ENCODE measurements at places on chromosomes 4 and X. TPM values are rescaled to one million over a fixed set of nuclear protein-coding genes. Genes with fewer than 3 reads are reported as not detected.

STPG2 gene
- total RNA-seq, result not detected

CXCL1 gene
- total RNA-seq, result 131 TPM

ZCCHC18 gene
- total RNA-seq, result not detected

ATP8A1 gene
- 0.16 TPM for total RNA-seq

GLRB gene
- 1.0 TPM for total RNA-seq

F8A3 gene
- 1.1 TPM for total RNA-seq

MAGEB2 gene
- total RNA-seq, result not detected

UGT2A1 gene
- not detected for total RNA-seq

SGCB gene
- 18.1 TPM for total RNA-seq

PHOX2B gene
- not detected for total RNA-seq

UGT2B17 gene
- total RNA-seq, result not detected

PRDM8 gene
- 11.0 TPM for total RNA-seq

CLDN34 gene
- not detected for total RNA-seq

F9 gene
- not detected for total RNA-seq

SGMS2 gene
- 94.0 TPM for total RNA-seq

Measured in hair follicular keratinocyte (primary cell).